ENCODE measurements at places on chromosomes 16 and 17.

- DNase-seq, result peak; percentile 34
Measured at GRCh38 chr16:50627419-50627818, 53.7 kb downstream of the SNX20 start.

- no peak for DNase-seq
Measured at GRCh38 chr17:9817086-9817485, 4.8 kb downstream of the GSG1L2 start.

GRCh38 chr17:77280304-77281121 lies 139.7 kb downstream of the SEC14L1 start:
- no peak for DNase-seq

DNA sequence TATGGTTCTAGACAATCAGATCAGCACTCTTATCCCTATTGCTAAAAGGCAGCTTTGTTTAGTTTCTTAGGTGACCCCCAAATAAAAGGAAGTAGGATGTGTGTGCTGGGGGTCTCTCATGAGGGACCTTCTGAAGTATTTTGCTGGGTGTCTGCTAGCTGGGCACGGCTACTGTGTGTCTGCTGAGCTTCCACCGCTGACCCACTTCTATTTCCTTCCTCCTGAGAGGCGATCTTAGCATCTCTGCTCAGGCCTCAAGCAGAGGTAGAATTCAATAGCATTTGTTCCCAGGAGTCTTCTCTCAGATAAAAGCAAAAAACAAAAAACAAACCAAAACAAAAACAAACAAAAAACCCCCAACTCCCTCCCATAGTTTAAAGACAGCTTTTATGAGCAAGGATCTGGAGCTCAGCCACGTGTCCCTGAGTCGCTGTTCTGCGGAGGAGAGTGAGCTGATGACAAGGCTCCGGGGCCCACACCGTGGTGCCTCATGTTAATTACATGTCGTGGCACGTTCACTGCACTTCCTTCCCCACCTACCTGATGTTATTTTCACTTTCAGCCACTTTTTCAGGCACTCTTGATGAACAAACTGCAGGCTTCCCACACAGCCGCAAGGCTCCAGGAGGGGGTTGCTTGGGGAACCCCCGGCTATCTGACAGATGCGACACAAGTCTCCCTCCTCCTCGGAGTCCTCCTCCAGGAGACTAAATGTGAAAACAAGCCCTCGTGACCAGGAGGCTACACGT lies 83.5 kb downstream of the MARCHF10 start:
- peak; percentile 87 for DNase-seq

DNA sequence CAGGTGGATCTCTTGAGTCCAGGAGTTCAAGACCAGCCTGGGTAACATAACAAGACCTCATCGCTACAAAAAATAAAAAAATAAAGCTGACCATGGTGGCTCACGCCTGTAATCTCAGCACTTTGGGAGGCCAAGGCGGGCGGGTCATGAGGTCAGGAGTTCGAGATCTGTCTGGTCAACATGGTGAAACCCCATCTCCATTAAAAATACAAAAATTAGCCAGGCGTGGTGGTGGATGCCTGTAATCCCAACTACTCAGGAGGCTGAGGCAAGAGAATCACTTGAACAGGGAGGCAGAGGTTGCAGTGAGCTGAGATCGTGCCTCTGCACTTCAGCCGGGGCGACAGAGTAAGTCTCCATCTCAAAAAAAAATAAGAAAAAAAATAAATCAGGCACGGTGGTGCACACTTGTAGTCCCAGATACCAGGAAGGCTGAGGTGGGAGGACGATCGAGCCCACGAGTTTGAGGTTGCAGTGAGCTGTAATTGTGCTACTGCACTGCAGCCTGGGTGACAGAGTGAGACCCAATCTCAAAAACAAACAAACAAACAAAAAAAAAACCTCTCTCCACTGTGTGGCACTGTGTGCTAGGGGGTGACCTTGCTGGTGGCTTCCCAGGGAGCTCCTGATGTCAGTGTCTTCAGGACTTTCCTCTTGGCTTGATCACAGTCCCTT lies 19.8 kb upstream of the MAPK3 start:
- no peak for DNase-seq

GRCh38 chr17:11638700-11639265 lies 40.5 kb downstream of the DNAH9 start:
- no peak for DNase-seq

DNA sequence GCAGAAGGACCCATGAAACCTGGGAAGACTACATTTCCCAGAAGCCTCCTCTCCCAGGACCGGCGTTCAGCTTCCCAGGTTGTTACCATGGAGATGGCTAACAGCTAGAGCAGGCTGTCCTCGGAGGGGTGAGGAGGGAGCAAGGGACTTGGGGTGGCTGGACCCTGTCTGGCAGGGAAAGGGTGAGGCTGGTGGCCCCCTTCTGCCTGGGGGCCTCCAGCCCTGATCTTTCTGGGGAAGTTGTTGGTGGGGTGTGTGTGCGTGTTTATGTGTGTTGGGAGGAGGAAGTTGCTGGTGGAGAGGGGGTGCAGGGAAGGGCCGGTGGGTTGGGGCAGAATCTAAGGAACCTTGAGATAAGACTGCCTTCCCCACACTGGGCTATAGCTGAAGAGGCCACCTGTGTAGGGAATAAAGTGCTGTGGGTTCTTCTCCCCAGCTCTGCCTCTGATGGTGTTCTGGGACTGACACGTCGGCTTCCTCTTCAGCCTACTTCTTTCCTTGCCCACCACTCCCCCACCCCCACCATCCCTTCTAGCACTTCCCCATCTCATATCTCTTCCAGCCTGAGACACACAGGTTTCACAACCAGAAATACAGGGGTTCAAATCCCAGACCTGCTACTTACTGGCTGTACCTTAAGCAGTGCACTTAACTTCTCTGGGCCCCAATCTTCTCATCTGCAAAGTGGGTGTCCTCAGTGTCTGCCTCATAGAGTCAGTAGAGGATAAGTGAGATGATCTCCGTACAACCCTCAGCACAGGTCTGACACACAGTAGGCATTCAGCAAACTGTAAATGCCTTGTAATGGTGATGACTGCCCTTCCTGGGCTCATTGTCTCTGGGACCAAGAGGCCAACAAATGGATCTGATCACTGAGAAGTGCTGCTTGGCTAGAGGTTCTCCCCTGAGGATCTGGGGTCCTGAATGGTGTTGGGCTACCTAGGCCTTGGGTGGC lies at the start of gene DRC7:
Gene DRC7, plus strand, starts transcription at position 82 of the 955 bp plus-strand sequence. CDS start 3,144 bp downstream, outside the sequence.
- no peak for DNase-seq

DNA sequence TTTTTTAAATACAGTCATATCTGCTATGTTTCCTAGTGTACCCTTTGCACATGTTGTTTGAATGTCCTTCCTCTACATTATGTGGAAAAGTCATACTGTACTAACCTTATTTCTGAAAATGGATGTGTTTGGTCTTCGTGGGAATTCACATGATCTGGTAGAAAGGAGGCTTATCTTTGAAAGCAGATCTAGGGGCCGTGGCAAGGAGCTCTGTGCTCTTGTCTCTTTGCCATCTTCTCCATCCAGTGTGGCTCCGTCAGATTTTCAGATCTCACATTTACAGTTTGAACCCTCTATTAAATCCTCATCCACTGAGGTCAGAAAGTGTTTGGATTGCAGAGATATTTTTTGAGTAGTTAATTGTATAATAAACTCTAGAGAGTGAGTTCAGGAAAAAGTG lies 32.9 kb downstream of the MAP2K4 start:
- no peak for DNase-seq

GRCh38 chr16:48885471-48885870 lies 275.5 kb upstream of the N4BP1 start:
- no peak for DNase-seq

DNA sequence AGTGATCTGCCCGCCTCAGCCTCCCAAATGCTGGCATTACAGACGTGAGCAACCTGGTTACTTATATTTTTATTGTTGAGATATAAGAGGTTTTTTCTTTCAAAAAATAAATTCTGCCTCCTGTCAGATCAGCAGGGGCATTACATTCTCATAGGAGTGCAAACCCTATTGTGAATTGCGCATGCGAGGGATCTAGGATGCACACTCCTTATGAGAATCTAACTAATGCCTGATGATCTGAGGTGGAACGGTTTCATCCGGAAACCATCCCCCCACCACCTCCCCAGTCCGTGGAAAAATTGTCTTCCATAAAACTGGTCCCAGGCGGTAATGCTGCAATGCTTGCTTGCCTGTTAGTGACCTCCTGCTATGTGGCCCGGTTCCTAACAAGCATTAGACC lies 7.5 kb upstream of the CNEP1R1 start:
- DNase-seq, result no peak

- peak; percentile 60 for DNase-seq
Measured at GRCh38 chr17:43766413-43767052, 7.9 kb upstream of the SOST start.

DNA sequence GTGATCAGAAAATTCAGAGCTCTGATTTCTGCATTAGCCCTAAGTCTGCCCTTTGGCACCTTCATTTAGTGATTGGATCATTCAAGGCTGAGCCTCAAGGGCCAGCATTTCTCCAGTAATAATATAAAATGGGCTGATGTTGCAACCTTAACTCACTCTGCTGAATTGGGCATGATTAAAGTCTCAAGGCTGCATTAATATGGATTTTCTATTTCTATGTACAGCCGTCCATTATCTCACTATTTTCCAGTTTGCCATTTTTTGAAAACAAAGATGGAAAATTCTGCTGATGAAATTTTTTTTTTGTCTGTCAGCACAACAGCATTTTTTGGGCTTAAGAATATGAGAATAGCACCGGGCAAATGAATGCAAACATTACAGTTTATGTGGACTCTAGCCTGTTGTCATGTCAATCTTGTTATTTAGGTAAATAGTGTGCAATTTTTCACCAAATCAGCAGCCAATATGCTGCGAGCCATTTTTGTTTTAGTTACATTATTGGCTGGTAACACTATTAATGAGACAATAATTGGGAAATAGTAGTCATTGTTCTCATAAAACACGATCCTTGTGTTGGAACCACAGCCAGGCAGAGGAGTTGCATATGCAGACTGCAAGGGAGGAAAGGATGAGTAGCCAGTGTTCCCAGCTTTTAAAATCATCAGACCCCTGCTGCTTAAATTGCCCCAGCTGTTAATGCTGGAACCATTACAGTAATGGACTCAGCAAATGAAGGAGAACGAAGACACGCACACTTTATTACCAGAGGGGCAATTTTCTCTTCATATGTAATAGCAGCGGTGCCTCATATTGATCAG lies 10.5 kb downstream of the FTO start:
- no peak for DNase-seq

- DNase-seq, result no peak
Measured at GRCh38 chr16:10577305-10578202, 2.8 kb downstream of the EMP2 start.

GRCh38 chr17:47878203-47879027 lies 17.6 kb upstream of the SP2 start:
- no peak for DNase-seq

DNA sequence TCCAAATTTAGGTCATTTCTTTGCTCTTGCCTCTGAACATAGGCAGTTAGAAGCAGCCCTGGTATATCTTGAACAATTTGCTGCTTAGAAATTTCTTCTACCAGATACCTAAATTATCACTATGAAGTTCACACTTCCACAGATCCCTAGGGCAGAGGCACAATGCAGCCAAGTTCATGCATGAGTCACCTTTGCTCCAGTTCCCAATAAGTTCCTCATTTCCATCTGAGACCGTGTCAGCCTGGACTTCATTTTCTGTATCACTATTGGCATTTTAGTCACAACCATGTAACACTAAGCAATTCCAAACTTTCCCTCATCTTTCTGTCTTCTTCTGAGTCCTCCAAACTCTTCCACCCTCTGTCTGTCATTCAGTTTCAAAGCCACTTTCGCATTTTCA lies 45.0 kb downstream of the KCNJ16 start:
- no peak for DNase-seq

- no peak for DNase-seq
Measured at GRCh38 chr17:17129466-17129865, 76.7 kb downstream of the PLD6 start.

GRCh38 chr17:41962768-41963434 lies 3.7 kb upstream of the CNP start:
- peak; percentile 75 for DNase-seq

- DNase-seq, result no peak
Measured at GRCh38 chr17:1077986-1078711, 81.2 kb downstream of the TIMM22 start.

DNA sequence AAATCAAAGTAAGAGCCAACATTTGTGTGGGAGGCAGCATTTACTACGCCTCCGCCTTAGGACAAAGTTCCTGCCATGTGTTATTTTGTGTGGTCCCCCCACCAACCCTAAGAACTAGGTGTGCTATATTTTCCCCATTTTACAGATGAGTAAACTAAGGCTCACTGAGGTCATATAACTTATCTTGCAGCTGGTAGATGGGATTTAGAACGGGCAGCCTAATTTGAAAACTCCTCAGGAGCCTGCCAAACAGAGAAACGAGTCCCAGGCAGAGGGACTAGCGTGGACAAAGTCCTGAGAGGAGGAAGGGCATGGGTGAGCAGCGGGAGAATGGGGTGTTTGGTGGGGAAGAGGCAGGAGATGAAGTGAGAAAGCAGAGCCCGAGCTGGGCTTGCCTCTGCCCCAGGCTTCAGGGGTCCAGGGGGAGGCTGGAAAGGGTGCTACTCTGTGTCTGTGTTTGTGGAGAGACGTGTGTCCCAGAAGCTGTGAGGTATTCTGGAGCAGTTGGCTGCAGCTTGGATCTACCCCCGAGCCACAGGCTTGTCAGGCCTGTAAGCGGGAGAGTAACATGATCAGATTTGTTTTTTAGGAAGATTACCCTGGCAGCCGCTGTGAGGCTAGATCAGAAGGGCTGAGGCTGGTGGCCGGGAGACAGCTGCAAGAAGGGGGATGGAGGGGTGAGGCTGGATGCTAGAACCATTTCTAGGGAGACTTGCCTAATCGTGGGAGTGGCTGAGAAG lies 5.0 kb downstream of the MLLT6 start:
- no peak for DNase-seq

- peak; percentile 42 for DNase-seq
Measured at GRCh38 chr17:75996665-75997590, 3.7 kb upstream of the CDK3 start.

DNA sequence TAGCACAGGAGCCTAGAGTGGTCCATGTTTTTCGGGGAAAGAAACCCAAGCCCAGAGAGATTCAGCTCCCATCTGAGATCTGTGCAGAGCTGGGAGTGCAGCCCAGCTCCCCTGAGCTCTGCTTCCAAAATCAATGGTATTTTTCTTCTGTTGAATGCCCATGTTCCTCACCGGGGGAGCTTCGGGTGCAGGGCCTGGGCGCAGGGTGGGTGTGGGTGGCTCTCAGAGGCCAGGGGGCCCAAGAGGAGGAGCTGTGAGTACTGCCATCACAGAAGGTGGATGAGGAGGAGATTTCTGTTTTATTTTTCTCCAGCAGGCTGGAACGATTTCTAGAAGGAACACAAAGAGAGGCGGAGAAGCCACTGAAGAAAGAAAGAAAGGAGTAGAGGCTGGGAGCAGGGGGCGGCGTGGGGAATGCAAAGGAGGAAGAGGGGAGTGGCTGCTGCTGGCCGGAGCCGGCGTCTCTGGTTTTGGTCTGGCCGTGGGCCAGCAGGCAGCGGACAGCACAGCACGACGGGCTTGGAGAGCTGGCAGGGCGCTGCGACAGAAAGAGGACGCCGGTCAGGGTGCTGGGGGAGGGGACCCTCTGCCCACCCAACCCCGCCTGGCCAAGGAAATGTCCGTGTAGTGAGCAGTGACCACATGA lies 76.2 kb upstream of the KSR1 start:
- DNase-seq, result no peak

DNA sequence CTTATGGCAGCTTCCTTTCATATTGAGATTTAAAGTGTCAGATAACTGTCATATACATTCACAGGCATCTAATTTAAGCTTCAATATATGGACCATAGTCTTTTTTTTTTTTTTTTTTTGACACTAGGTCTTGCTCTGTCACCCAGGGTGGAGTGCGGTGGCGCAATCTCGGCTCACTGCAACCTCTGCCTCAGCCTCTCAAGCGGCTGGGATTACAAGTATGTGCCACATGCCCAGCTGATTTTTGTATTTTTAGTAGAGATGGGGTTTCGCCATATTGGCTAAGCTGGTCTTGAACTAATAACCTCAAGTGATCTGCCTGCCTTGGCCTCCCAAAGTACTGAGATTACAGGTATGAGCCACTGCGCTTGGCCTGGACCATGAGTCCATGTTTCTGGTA lies 13.6 kb downstream of the CEP95 start:
- no peak for DNase-seq
